SHP77 (cell line): ENCODE measurements at places on chromosomes 5 and 9.
A peak's percentile ranks its signal among the peaks of the same experiment; 100 is the strongest.

DNA sequence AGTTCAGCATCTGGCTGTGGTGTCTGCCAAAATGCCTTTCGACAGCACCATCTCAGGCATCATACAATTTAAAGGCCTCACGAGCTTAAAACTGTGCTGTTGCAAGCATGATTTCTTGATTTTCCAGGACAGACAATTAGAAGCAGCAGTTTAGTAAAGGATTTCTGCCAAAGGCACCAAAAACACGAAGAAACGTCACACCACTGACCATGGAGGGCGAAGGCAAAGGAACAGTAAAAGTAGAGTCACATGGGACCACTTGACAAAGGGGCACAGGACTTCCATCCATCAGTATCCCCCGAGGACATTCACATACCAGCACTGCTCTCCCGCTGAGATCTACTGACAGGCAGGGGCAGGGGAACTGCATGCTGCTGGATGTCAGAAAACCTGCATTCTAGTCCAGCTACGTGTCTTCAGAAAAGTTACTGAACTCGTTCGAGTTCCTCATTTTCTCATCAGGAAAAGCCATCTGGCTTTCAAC, 70.4 kb upstream of the FBXW11 start:
- no peak for DNase-seq

DNA sequence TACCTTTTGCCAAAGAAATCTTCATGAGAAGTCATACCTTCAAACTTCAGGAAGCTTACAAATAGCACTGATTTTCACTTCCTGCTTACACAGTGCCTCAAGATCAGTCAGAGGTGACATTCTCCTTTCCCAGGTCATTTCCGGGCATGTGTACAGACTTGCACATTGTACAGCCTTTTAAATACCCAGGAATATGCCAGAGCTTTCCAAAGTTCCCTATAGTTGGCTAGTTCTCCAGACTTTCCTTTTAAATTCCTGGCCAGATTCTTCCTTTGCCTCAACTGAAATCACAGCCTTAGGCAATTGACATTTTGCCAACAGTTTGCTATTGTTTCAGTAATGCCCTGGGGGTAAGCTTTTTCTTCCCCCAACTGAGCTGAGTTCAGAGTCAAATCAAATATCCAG, 47.2 kb downstream of the RFX3 start:
- no peak for DNase-seq

GRCh38 chr9:114291064-114291474, 31.8 kb upstream of the ORM1 start:
- DNase-seq: peak; percentile 36

- DNase-seq: no peak
Measured at GRCh38 chr5:2747363-2748162, 3.9 kb downstream of the IRX2 start.

DNA sequence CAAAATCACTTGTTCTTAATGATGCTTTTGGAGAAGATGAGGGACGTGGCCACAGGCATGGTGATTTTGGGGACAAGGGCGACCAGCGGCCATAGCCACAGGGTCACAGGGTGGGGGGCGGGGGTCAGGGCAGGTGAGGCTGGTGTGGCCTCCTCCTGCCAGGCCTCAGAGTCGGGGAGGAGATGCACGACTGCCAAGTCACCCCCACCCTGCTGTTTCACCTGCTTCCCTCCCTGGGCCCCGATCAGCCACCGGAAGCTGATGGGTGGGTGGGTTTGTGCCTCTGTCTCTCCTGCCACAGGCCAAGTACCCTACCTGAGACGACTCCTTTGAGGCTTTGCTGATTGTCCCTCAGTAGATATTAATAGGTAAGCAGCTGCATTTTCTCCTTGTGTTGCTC, 199.3 kb downstream of the PAX5 start:
- DNase-seq: no peak

- DNase-seq: no peak
Measured at GRCh38 chr5:26647781-26648180, 390.6 kb downstream of the CDH9 start.

DNA sequence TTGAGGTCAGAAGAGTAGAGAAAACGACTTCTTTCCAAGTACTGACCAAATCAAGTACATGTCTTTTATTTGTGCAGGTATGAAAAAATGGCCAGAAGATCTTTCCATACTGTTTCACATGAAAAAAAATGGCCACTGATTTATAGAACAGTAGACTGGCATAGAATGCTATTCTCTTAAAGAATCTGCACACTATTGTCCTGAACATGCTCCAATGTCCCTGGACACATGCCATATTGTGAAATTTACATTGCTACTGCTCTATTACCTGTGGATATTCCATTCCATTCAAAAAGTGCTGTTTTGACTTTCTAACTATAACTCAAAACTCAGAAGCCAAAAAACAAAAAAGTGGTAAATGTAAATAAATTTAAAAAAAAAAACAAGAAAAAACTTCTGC, 60.6 kb downstream of the FBXL17 start:
- DNase-seq: no peak

DNA sequence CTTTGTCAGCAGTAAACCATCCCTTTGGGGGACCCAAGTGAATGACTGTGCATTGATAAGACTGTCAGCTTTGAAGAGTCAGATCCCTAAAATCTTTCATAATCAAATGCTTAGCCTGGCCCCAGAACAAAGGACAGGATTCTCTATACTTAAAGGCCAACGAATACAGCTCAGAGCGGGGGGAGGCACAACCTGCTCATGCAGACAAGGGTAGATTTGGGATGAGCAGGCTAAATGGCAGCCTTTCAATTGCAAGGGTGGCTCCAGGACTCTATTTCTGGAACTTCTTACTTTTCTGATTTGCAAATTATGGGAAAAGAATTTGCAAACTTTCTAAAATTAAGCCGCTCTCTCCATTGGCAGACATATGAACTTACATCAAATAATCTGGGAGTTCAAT, 66.4 kb downstream of the ELL2 start:
- no peak for DNase-seq
